ENCODE measurements at places on chromosomes 1 and 21. TPM values are rescaled to one million over a fixed set of nuclear protein-coding genes. Genes with fewer than 3 reads are reported as not detected.

GRCh38 chr1:109762821-109763645, 690 bp downstream of the EPS8L3 start:
- peak; percentile 59 for DNase-seq

AKR7A3 gene
- total RNA-seq, result 1.8 TPM

GRCh38 chr1:246582301-246583055, 16.2 kb downstream of the CNST start:
- no peak for DNase-seq

SAMSN1 gene
- 8.3 TPM for total RNA-seq

DNA sequence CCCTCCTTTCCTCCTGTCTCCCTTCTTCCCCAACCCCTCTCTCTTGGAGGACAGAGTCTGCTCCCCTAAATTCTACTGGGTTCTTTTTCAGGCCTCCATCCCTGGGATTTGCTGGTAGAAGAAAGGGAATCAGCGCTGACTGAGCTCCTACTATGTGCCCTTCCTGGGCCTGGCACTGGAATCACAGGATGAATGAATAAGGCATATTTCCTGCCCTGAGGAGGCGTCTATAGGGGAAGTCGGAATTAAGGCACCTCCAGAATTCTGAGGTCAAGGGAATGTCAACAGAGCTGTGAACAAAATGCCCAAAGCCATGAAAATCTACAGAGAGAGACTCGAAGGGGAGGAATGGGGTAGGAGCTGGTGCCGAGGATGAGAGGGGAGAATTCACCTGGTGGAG, 17.4 kb upstream of the BTG2 start:
- DNase-seq, result no peak

GRCh38 chr1:100039591-100039990, 69.8 kb downstream of the SLC35A3 start:
- no peak for DNase-seq

- no peak for DNase-seq
These were observed 4.0 kb downstream of the SHISAL2A start for GRCh38 chr1:52636721-52637695.

- no peak for DNase-seq
These were observed 16.3 kb downstream of the TGFB2 start for GRCh38 chr1:218361298-218362065.

RNU1-3 gene
- total RNA-seq, result 1,626 TPM

GRCh38 chr1:119364640-119365039, 3.9 kb upstream of the HAO2 start:
- DNase-seq, result no peak

- DNase-seq, result peak; percentile 94
These were observed 15.4 kb downstream of the LMNA start for GRCh38 chr1:156129687-156130577.

PTGFRN gene
- 103 TPM for total RNA-seq

DNA sequence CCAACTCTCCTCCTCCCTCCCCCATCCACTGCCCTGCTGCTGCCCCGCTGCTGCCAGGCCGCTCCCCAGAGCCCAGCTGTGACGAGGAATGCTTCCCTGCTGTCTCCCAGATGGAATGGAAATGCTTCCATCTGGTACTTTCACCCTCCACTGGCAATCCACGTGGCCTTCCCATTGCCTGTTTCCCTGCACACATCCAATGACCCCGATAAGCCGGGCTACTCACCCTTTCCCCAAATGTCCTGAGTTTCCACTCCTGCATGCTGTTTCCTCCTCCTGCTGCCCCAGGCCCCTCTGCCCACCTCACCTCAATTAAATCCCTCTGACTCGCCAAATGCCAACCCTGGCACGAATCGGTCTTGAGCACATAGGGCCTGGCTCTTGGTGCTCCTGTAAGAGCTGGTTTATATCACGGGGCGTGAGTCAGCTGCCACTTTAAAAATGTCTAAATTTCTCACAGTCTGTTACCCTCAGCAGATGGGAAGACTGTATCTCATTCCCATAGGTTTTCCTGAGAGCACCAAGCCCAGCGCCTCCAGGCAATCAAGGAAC, 36.4 kb downstream of the MRAP start:
- no peak for DNase-seq

GRCh38 chr21:18468790-18469189, 65.2 kb upstream of the TMPRSS15 start:
- no peak for DNase-seq

- DNase-seq, result no peak
These were observed 11.0 kb upstream of the CDC42 start for GRCh38 chr1:22041505-22041904.

- peak; percentile 68 for DNase-seq
These were observed 45.9 kb downstream of the KIAA0040 start for GRCh38 chr1:175146529-175147213.

DNA sequence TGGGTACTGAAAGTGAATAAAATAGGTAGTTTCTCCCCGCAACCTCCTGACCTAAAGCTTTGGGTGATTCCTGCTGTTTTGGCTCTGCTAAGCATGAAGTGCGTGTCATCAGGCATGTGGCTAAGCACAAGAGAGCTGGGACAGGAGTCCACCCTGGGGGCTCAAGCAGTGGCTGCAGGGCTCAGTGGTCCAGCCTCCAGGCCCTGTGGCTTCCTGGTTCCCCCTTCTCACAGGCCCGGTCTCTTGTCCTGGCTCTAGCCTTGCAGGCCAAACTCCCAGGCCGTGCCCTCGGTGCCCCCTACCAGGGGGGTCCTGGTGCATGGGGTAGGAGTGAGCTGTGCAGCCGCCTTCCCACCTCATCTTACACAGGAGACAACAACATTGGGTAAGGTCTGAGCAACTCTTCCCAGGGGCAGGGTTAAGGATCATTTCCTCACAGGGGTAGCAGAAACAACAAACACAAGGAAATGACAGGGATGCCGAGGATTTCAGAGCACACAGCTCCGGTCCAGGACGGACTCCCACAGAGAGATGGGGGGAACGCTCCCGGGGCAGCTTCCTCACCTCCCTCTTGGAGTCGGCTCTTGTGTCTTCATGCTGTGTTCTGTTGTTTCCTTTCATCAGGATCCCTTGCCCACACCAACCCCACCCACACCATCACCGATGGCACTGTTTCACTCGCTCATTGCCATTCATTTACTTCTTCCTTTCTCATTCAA, 19.8 kb upstream of the SLC2A1 start:
- no peak for DNase-seq

DNA sequence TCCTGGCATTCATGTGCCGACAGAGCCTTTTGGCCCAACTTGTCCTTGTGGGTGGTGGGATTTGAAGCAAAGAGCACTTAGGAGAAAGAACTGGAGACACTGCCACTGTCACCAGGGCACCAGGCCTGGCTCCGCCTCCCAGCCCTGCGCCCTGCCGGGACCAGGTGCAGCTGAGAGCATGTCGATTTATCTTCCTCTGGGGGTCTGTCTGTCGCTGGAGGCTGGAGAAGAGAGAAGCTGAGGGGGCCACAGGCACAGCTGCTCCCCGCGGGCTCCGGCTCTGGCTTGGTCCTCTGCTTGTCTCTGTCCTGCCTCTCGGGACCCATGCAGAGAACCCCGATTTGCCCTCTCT, 28.2 kb downstream of the PCNT start:
- no peak for DNase-seq

CTNNBIP1 gene
- total RNA-seq, result 28.4 TPM

GRCh38 chr1:170806961-170807360, 128.4 kb upstream of the MROH9 start:
- no peak for DNase-seq

- no peak for DNase-seq
These were observed 85.4 kb downstream of the SIK1 start for GRCh38 chr21:43341378-43342161.

DNA sequence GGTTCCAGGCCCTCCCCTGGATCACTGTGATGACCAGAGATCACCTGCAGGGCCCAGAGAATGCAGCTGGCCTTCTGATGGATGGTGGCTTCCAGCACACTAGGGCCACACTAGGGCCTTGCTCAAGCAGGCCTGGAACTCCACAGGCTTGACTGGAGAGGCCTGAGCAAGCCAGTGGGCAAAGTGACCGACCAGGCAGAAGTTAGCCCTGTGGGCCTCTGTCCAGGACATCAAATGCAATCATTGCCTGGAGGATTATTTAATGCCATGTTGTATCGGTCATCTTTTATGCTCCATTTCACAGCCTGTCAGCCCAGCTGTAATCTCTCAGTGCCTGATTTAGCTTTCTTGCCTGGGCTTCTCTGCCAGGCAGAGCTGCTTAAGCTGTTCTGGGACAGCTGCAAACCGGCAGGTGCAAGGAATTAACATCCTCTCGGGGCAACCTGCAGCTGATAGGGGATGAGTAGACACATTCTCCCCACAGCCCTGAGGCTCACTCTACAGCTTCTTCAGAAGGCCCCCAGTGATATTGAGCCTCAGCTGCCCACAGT, 17.7 kb downstream of the NENF start:
- no peak for DNase-seq

HMGCL gene
- total RNA-seq, result 54.1 TPM

SH2D2A gene
- total RNA-seq, result 6.7 TPM

DNA sequence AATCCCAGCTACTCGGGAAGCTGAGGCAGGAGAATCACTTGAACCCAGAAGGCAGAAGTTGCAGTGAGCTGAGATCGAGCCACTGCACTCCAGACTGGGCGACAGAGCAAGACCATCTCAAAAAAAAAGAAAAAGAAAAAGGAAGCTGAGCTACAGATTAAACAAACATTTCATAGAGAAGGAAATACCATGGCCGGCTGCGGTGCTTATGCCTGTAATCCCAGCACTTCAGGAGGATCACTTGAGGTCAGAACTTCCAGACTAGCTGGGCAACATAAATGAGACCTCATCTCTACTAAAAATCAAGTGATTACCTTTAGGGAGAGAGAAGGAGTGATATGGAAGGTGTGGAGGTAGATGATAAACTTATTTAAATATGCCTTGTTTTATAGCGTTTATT, 14.0 kb upstream of the CFAP126 start:
- DNase-seq, result no peak

AADACL3 gene
- not detected for total RNA-seq

LCE6A gene
- not detected for total RNA-seq

SLAMF6 gene
- 3.0 TPM for total RNA-seq

OLFML2B gene
- total RNA-seq, result 3.4 TPM

GRCh38 chr1:204408074-204408507, 3.5 kb downstream of the PPP1R15B start:
- peak; percentile 73 for DNase-seq

- no peak for DNase-seq
These were observed 951 bp downstream of the SYDE2 start for GRCh38 chr1:85199667-85200462.

GRCh38 chr1:26787706-26788514, at the start of gene PIGV:
PIGV (plus strand) TSS chr1:26787950; CDS start chr1:26790816, 2,866 bp downstream.
- DNase-seq, result peak; percentile 88

DNA sequence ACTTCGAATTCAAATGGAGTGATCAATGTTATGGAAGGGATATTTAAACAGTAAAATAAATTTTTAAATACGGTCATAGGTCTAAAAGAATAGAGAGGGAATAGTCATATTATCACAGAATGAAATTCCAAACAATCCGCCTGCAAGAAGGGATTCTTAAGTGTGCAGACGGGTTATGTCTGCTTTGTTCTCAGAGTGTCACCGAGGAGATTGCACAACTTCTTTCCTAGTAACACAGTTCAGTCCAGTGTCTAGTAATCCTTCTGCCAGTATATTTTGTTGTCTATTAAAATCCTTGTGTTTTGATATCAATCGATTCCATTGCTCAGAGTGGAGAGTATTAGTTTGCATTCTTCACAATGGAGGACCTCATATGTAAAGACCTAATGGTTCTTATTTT, 48.4 kb downstream of the LRRC53 start:
- DNase-seq, result no peak

- DNase-seq, result no peak
These were observed 119.6 kb upstream of the RUNX1 start for GRCh38 chr21:35168735-35169134.

DNA sequence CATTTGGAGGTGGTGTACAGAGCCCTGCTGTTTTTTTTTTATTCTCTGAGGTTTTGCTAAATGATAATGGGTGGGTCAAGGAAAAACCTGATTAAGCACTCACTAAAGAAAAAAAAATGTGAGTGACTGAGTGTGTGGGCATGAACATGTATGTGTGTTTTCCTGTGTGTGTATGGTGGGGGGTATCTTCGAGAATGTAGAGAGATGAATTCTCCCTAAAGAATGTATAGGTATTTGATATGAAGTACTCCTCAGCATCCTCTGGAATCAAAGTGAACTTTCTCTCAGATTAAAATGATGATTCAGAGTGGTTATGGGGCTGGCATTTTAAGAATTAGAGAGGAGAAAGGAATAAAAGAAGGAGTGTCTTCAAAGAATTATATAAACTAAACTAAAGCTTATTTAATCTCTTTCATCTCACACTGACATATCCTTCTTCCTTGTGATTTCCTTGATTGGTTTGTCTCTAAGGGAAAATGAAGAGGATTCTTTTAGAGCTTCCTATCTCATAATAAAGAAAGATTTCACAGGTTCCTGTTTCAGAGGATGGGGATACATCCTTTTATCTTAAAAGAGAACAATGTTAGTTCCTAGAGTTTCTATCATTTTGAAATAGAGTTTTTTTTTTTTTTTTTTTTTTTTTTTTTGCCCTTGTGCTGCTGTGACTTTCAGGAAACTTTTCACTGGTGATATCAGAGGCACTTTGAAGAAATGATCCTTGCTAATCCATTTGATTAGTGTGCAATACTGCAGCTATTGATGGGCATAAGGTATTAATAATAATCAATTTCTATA, 23.9 kb downstream of the S1PR1 start:
- DNase-seq, result no peak

GRCh38 chr1:18341291-18342069, 139.2 kb upstream of the KLHDC7A start:
- DNase-seq, result no peak

- no peak for DNase-seq
These were observed 174.1 kb downstream of the KCNJ6 start for GRCh38 chr21:37742115-37742514.

GRCh38 chr1:78437941-78438340, 52.8 kb upstream of the PTGFR start:
- DNase-seq, result no peak

DNA sequence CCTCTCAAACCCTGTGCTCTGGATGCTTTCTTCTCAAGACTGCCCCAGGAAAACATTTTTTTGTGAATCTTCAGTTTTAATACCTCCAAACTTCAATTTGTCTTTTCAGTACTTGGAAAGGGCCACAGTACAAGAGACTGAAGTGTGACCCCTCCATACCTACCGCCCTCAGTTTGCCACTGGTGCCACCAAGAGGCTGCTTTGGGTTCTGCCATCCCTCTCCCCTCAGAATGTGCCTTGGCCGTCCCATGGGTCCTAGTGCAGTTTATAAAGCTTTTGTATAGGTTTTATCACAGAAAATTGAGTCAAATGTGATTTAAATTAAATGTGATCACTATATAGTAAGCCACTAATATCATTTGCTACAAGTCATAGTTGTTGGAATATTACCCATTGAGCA, 60.8 kb upstream of the PGD start:
- DNase-seq, result peak; percentile 46

DNA sequence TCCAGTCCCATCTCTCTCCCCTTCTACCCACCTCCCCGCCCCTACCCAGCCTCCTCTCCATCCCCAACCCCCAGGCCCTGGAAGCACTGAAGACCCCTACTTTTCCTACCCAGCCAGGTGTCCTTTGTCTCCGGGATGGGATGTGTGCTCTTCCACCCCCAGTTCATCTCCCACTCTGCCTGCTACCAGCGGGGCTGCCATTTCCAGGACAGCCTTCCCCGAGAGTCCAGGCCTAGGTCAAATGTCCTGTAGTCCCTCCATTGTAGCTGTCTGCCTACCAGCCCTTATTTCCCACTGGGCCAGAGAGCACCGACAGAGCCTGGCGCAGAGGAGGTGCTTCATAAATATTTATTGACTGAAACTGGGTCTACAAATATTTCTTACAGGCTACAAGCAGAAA, 72.0 kb upstream of the TLR5 start:
- DNase-seq, result peak; percentile 23

FCRL5 gene
- 3.8 TPM for total RNA-seq

- DNase-seq, result peak; percentile 51
These were observed 82.8 kb upstream of the ATP1A1 start for GRCh38 chr1:116290085-116290705.

All from ureter (tissue), 1 donor.